ENCODE measurements at places on chromosomes 7 and 10.

GRCh38 chr7:98655611-98656010, 38.5 kb downstream of the NPTX2 start:
- DNase-seq: no peak

GRCh38 chr10:7529638-7530037, 118.8 kb upstream of the SFMBT2 start:
- no peak for DNase-seq

DNA sequence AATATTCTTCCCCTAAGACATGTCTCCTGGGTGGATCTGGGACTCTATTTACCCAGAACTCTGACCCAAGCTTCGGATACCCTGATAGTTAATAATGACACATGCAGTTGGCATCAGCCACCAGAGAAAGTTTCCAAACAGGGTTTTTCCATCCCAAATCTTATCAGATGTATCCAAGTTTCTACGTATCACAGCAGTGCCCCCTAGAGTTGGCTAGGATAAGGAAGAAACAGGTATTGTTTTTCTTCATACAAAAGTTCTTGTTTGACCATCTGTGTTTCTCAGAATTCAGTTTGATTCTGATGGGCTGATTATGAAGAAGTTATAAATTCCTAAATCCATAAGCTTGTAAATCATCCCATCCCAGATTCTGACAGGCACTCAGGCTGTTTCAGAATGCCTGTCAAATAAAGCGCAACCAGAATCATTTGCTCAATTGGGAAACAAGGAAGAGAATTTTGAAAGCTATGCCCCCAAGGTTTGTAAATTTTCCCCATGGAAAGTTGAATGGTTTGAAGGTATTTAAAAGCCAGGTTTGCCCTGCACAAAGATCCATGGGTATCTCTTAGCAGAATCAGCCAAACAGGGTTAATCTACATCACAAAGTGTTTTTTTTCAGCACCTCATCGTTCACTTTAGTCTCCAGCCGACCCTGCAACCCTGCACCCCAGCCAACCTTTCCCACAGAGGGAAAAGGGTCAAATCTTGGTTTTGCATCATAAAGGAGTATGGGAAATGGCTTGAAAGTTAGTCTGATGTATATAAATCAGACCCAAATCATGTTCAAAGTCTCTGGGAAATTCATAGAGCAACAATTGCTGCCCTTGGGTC, 47.4 kb downstream of the NRAP start:
- DNase-seq: peak; percentile 2

DNA sequence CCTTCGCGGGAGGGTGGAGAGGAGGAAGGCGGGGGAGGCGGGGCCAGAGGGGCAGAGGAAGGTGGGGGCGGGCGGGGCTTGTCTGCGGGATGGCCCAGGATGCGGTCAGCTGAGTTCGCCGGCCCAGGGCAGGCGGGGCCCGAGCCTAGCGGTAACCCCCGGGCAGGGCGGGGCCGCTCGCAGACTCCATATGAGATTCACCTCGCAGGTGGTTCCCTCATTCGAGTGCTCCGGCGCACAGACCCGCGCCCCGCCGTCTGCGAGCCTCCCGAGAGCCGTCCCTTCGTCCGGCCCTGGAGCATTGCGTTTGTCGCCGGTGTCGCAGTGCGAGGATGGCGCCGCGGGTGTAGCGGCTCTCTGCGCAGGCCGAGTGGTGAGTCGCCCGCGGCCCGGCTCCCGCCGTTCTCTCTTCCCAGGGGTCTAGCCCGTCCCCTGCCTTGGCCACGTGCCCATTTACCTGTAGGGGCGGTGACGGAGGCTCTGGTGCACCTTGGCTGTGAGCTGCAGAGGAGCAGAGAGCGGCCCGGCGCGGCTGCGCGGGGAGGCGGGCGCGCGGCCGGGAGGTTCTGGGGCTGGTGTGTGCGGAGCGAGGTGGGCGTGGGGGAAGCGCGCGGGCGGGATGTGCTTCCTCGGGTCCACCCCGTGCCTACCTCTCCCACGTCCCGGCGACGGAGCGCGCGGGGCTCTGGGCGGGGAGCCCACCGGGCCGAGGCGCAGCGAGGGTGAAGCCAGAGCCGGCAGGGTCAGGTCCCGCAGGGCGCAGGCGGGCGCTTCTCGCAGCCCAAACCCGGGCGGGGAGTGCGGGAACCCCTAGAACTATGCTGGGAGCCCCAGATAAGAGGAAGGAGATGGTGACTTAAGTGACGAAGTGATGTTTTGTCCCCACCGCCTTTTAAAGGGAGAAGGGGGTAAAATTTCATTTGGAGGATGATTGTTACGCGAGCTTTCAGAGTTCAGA, at the start of gene UPP1:
Gene UPP1, plus strand, starts transcription at position 220 of the 958 bp plus-strand sequence. CDS start 5,519 bp downstream, outside the sequence.
- DNase-seq: no peak

DNA sequence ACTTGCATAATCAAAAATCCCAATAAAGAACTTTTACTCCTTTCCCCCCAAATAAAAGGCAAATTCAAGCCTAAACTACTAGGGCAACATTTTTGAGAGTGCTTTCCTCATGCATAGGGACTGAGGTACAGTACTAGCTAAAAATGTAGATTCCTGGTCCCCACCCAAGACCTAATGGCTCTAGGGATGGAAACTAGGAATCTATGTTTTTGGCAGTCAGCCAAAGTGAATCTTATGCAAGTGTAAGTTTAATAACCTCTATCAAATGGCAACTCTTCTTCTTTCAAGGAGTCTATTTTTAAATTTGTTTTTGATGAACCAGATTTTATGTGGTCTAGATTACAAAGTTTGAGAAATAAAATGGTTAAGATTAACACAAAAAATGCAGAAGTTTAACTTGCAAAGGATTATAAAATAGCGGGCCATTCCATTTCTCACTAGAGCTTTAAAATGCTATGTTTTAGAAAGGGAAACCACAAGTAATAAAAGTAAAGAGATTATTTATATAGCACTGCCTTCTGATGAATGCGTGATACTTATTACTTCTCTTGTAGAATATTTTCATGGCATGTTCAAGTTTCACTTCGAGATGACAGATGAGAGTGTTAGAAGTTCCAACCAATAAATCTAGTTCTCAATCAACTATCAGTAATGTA, 70.4 kb upstream of the MDFIC start:
- no peak for DNase-seq

DNA sequence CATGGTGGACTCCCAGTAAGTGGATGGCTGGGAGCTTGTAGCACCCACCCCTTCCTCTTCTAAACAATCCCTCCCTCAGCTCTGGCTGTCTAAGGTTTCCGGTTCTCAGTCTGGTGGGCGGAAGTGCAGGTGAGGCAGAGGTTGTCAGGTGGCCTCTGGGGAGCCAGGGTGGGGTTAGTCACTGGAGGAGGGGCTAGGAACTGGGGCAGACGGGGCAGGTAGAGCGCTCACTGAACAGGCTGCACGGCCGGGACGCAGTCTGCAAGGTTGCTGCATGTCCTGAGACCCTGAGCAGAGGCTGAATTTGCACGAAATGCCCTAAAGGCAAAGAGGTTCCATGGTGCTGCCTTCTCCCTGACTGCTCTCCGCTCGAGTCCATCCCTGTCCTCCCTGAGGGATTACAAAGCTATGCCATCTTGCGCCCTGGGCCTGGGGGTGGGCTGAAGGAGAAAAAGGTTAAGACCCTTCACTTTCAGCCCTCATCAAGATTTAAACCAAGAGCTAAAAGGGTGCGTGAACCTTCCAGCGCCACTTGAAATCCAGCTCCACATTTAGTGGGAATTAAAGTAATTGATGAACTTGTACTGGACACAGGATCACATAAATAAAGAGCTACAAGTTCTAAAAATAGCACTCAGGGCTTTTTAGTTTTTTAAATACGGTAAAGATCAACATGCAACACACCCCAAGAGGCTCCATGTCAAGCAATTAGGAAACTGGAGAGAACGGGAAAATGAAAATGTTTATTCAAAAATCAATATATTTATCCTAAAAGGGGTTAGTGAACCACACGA, 62.3 kb upstream of the CTBP2 start:
- DNase-seq: no peak
